H54 (cell line): ENCODE measurements at places on chromosomes 3 and 15.
A peak's percentile ranks its signal among the peaks of the same experiment; 100 is the strongest.

- no peak for DNase-seq
Measured at GRCh38 chr15:43950531-43950930, 123.7 kb downstream of the WDR76 start.

DNA sequence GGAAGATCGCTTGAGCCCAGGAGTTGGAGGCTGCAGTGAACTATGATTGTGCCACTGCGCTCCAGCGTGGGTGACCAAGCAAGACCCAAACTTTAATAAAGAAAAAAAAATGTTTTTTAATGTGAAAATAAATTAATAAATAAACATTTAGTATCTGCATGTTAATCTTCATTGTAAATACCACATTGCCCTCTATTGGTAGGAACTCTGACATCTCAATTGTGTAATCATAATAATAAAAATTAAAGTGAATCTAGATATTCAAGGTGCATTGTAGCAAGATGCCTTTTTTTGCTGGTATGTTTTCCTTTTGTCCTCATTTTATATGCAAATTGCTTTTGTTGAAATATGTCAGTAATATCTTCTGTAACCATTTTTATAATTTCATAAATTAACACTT lies 95.0 kb upstream of the LIMD1 start:
- no peak for DNase-seq

DNA sequence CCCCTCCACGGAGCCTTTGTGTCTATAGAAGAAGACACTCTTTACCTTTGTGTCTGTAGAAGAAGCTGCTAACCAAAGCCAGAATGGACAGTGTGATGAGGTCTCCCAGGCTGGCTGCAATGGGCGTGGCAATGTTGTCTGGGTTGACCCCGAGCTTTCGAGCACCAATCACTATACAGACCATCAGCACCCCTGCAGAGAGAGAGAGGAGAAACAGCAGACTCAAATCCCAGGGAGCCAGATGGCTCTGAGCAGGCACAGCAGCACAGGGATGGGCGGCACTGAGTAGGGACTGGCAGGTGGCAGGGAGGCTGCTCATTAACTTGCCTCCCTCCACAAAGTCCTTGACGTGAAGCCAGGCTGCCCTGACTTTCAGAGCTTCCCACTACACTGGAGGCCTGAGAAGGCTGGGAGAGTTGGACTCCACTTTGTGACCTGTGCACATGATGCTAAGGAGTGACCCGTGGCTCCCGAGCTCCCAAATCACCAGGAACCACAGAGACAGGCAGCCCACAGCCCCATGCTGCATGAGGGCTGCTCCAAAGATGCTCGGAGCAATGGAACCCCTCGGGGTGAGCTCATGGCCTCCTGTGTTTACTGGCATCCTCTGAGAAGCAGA lies 53.9 kb downstream of the ROPN1B start:
- DNase-seq = no peak

GRCh38 chr15:91988071-91988470 lies 134.6 kb downstream of the SLCO3A1 start:
- no peak for DNase-seq

GRCh38 chr3:14558029-14558428 lies 17.9 kb upstream of the GRIP2 start:
- no peak for DNase-seq

DNA sequence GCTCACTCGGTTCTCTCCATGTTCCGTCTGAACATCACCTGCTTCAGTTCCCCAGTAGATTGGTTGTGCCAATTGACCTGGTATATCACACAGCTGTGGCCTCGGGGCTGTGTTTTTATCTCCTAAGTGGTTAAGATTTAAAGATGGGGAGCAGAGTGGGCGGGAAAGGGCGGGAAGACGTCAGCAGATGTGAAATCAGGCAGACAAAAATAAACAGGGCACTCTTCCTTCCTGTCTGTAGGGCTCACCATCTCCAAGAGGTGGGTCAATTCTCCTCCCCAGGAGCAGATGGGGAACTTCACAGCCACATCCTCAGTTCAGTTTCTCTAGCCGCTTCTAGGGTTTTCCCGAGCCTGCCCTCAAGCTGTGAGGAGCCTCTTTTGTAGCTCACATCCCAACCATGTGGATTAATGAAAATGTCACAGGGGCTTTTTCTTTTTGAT lies 26.8 kb upstream of the LIMD1 start:
- DNase-seq = no peak

DNA sequence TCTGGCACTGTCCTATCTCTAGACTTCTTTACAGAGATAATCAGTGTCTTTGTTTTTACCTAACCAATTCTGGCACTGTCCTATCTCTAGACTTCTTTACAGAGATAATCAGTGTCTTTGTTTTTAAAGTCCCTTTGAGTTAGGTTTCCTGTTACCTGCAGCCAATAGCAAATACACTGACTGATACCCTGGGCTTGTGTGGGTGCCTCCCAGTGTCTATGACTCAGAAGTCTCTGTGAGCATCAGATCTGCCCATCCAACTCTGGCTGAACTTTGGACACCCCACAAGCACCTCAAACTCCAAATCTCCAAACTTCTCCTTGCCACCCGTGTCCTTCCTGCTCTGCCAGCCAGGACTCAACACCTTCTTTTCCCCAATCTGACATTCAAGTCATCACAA lies 30.4 kb downstream of the SLC41A3 start:
- no peak for DNase-seq

DNA sequence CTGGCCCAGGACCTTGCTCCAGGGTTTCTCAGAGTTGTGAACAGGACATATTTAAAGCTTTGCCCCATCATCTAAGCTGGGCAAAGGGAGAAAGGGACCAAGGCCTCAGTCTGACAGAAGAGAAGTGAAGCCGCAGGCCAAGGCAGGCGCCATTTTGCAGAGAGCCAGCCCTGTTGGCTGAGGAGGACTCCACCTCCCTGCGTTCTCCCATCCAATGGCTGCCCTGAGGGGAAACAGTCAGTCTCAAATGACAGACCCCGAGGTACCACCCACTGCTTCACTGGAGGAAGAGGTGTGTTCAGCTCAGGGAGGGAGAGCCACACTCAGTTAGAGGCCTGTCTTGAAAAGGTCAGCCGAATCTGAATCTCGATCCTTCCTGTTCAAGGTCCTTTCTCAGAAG lies 86.1 kb downstream of the ADAMTS17 start:
- DNase-seq = no peak

- DNase-seq = no peak
Measured at GRCh38 chr3:193520738-193521137, 34.0 kb downstream of the ATP13A4 start.

GRCh38 chr3:16240229-16241023 lies 24.3 kb downstream of the DPH3 start:
- DNase-seq = peak; percentile 46

- DNase-seq = no peak
Measured at GRCh38 chr3:116039651-116039985, 405.7 kb downstream of the LSAMP start.

GRCh38 chr15:90338532-90338931 lies 13.6 kb upstream of the ZNF774 start:
- no peak for DNase-seq

DNA sequence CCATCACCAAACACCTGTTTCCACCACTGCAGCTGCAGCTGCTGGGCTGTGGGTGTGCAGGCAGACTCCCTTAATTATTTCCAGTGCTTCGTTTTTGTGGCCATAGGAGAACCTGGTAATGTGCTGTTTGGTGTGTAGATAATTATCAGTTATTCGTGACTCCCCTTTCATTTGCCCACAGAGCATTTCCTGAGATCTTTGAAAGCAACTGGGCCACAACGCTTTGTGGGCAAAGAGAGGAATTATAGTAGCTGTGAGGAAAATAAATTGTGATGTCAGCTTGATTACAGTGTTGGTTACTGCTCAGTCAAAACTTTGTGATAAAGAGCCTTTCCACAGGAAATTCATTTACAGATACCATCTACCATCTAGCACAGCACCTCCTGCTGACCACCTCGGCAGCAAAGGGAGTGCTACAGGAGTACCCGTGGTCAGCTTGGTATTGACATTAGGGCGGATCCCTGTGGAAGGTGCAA lies 193.3 kb upstream of the SLCO3A1 start:
- DNase-seq = no peak

GRCh38 chr3:51358981-51359380 lies 26.1 kb upstream of the MANF start:
- no peak for DNase-seq

DNA sequence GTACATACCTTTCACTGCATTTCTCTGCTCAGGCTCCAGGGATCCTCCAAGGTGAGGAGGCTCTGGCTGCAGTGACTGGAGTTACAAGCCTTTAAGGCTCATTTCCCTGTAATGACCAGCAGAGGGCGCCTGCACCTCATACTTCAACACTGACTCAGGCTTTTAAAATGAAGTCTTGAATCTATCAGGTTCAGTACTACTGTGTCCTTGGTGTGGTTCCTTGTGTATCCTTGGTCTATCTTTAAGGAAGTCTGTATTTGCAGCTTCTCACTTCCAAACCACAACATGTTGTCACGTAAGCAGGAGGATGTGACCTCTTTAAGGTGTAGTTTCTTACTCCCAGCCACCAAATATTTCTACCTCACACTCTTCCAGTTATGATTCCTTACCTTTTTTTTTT lies 122.5 kb upstream of the ZBED2 start:
- DNase-seq = peak; percentile 35

GRCh38 chr15:80174017-80174746 lies 21.4 kb downstream of the FAH start:
- DNase-seq = peak; percentile 26

- DNase-seq = no peak
Measured at GRCh38 chr3:129123314-129124060, 1.9 kb upstream of the RAB43 start.

DNA sequence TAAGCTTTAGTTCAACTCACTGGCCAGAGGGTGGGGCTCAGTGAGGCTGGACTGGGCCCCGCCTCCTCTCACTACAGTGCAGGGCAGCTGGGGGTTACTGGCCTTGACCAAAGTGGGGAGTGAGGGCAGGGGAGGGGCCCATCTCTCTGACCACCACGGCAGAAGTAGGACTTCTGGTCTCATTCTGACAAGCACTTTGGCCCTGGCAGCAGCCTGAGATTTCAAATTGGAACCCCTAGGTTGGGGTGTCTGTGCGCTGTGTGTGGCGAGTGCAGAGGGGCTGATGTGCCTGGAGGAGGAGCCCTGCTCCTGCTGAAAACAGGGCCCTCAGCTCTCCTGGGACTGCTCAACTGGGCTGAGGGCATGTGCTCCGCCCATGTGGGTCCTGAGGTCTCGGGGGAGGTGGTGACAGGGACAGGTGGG lies 60.3 kb upstream of the RPL32 start:
- DNase-seq = no peak

DNA sequence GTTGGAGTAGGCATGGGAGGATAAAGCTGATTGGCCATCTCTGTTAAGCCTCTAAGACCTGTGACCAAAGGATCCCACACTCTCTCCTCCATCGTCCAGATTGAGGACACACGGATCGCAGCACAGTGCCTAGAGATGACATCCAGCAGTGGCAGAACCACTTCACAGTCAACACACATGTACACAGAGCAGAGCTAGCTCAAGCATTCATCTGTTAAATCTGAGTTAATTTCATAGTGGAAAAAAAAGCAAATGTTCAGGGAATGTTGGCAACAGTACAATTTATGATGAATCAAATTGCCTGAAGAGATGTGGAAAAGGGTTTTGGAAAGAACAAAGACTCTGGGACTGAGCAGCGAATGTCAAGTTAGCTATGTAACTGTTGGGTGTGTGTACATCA lies 108.1 kb upstream of the PLAAT1 start:
- no peak for DNase-seq

GRCh38 chr15:35181538-35181937 lies 96.4 kb upstream of the NANOGP8 start:
- no peak for DNase-seq

- DNase-seq = no peak
Measured at GRCh38 chr3:183966361-183966791, 51.3 kb downstream of the ABCC5 start.

GRCh38 chr3:12229146-12229851 lies 59.6 kb upstream of the PPARG start:
- no peak for DNase-seq

DNA sequence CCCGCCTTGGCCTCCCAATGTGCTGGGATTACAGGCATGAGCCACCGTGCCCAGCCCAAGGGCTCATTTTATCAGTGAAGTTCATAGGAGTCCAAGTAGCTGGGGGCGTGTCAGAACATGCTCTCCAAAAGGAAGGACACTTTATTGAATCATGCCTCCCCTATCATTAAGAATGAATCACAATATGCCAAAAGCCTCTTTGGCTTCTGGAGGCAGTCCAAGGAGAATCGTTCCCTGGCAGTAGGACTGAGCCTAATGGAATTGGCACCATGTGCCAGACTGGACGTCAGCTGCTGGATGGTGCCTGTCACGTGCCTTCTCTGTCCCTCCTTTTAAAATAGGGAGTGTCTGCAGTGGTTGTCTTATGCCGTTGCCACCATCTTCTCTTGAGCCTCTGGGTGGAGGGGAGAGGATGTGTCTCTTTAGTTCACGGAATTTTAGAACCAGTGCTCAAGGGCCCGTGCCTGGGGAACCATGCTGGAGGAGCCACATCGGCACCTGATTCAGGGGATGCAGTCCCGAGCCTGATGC lies 234.7 kb upstream of the LYSMD4 start:
- DNase-seq = no peak

DNA sequence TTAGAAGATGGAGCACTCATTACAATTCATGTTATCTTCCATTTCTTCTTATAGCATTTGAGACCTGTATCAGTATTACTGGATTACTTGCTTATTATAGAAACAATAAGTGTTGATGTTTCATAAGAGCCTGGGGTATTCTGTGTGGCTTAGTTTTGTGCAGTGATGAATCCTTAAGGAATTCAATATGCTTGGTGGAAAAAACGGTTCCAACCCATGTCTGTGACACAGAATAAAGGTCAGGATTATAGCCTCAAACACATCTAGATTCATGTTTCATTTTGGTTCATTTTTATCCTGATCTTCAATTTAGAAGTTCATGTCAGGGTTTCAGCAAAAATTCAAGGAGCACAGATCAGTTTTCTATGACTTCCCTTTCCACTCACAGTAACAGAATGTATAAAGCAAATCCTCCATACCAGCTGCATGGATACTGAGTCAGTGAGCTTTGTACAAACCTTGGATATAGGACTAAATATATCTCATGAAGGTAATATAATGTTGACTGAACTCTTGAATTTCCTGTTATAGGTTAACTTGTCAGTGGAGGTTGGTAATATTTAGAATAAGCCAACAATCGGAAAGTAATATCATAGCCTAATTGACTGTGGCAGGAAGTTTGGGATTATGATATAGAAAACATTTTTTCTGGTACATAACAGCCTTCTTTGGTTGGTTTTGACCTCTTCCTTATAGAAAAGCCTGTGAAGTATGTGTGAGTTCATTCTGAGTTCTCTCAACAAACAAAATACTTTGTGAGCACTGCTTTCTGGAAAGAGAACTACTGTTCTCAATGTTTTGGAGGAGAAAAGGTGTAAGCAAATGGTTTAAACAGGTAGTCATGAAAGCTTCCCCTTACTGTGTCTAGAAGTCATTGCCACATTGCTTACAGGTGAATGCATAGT lies 218.2 kb upstream of the TPM1 start:
- peak; percentile 31 for DNase-seq

GRCh38 chr3:71586810-71587242 lies 3.3 kb upstream of the FOXP1 start:
- no peak for DNase-seq

- DNase-seq = no peak
Measured at GRCh38 chr15:70708839-70709238, 54.5 kb downstream of the UACA start.
